Natural killer cell (primary cell): ENCODE measurements at places on chromosomes 11 and 22.

- no peak overlapping the region for H3K4me3 ChIP-seq
- peaks cover 7% of the 10 kb centered on the region for H3K4me1 ChIP-seq
- no peak for DNase-seq
- no peak overlapping the region for H3K27ac ChIP-seq
- H3K36me3 ChIP-seq: peaks cover 33% of the 10 kb centered on the region
Measured at GRCh38 chr11:4074266-4074665, 20.3 kb upstream of the RRM1 start.

DNA sequence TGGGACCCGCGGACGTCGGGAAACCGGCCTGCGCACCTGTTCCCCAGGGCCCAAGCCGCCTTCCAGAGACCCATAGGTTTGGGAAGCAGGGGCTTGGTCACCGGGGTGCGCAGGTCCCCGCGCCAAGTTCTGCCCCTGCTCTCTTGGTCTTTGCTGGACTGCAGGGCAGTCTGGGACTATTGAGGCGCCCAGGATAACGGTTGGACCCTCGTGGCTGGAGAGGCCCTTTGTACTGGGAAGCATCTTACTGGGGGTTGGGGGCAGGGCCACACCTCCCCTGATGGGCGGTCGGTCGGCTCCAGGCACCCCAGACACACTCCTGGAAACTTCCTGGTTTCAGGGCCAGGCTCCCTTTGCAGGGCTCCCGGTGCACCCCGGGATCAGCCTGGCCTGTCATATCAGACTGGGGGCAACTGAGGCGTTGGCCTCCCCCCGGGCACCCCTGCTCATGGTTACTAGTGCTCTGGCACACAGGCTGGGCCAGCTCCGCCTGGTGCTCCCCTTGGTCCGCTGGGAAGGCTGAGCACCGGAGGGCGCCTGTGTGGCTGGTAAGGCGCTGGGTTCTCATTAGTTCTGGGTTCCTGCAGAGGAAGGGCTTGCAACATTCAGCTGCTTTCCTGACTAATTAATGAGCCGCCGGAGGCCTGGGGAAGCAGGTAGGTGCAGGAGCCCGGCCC is 1250.5 kb downstream of the BRD1 start:
- DNase-seq: no peak
- H3K27me3 ChIP-seq: peaks cover 3% of the 10 kb centered on the region
- no peak overlapping the region for H3K27ac ChIP-seq
- no peak overlapping the region for H3K4me3 ChIP-seq
- no peaks in the 10 kb centered on the region for H3K4me1 ChIP-seq

DNA sequence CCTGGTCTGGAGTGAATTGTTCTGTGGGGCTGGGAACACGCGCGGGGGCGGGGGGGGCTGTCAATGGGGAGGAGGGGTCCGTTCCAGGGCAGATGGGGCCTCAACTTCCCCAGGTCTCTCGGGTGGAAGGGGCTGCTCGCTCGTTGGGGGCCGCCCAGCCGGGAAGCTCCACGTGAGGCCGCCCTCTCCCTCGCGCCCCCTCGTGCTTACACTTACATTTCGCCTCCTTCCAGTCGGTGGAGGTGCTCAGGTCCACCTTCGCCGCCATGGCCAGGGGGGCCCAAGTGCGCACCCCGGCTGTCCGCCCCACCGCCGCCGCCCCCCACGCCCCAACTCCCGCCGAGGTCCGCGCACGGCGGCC is 452 bp downstream of the MACROD1 start:
- peak overlapping the region; percentile 63 for H3K4me3 ChIP-seq
- H3K27me3 ChIP-seq: no peaks in the 10 kb centered on the region
- H3K36me3 ChIP-seq: no peaks in the 10 kb centered on the region
- peaks cover 15% of the 10 kb centered on the region for H3K4me1 ChIP-seq

- H3K4me3 ChIP-seq: no peak overlapping the region
- no peaks in the 10 kb centered on the region for H3K27me3 ChIP-seq
- H3K36me3 ChIP-seq: peaks cover 30% of the 10 kb centered on the region
Measured at GRCh38 chr11:1760351-1761109, 3.2 kb downstream of the CTSD start.

GRCh38 chr11:61020551-61021235 is 49.2 kb downstream of the CD6 start:
- H3K4me3 ChIP-seq: no peak overlapping the region
- H3K27me3 ChIP-seq: no peaks in the 10 kb centered on the region
- no peaks in the 10 kb centered on the region for H3K36me3 ChIP-seq
- H3K27ac ChIP-seq: no peak overlapping the region
- H3K4me1 ChIP-seq: peaks cover 38% of the 10 kb centered on the region
- DNase-seq: no peak

- no peaks in the 10 kb centered on the region for H3K27me3 ChIP-seq
- no peak overlapping the region for H3K27ac ChIP-seq
- DNase-seq: no peak
- no peaks in the 10 kb centered on the region for H3K36me3 ChIP-seq
- no peaks in the 10 kb centered on the region for H3K4me1 ChIP-seq
Measured at GRCh38 chr11:132886335-132886734, 646.0 kb downstream of the OPCML start.

DNA sequence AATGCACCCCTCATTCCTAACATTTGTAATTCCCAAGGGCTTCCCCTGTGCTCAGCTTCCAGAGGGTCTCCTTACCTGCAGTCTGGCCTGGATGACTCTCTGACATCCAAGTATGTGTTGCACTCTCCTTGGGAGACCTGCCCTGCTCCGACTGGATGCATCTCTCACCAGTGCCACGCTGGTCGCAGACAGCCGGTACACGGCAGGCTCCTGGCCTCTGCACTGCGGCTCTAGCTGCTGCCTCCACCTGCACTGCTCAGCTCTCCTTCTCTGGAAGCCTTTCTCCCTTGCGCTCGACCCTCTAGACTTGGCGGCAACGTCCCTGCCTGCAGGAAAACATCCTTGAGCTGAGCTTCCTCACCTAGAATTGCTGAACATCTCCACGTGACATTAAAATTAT is 685.9 kb downstream of the BRD1 start:
- H3K4me3 ChIP-seq: no peak overlapping the region
- no peak for DNase-seq
- no peaks in the 10 kb centered on the region for H3K27me3 ChIP-seq
- no peak overlapping the region for H3K27ac ChIP-seq
- H3K36me3 ChIP-seq: no peaks in the 10 kb centered on the region

GRCh38 chr22:19579115-19579811 is 55.1 kb upstream of the CLDN5 start:
- H3K36me3 ChIP-seq: no peaks in the 10 kb centered on the region
- no peak overlapping the region for H3K4me3 ChIP-seq
- H3K27me3 ChIP-seq: no peaks in the 10 kb centered on the region

DNA sequence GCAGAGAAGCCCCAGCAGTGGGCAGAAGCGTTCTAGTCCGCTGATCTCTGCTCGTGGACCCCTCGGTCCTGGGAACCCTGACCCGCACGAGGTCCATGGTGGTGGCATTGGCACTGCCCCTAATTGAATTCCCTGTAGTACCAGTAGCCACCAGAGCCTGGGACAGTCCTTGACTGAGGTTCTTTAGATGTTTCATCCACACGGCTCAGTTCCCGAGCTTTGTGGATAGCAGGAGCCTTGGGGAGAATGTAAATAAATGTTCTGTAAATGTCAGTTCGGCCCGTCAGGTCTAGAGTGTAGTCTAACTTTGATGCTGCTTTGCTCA is 39.4 kb upstream of the SEPTIN5 start:
- no peak for DNase-seq
- no peaks in the 10 kb centered on the region for H3K4me1 ChIP-seq
- no peak overlapping the region for H3K4me3 ChIP-seq
- no peaks in the 10 kb centered on the region for H3K36me3 ChIP-seq
- H3K27me3 ChIP-seq: peaks cover 3% of the 10 kb centered on the region

DNA sequence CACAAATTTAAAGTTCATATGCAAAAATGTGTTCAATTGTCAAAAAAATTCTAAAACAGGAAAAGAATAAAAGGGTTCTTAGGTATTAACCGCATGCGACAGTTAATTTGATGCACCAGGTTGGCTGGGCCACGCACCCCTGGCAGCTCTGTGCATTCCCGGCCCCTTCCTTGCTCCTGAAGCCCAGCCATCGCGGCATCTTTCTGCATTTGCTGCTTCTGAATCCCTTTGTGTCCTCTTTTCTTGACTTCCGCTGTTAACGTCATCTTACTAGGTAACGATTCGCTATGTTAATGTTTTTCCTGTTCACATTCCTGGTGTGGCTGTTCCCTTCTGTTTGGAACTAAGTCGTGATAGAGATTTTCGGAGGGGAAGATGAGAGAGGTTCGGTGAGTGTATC is 7.9 kb upstream of the KLHDC7B start:
- H3K4me1 ChIP-seq: peaks cover 38% of the 10 kb centered on the region
- no peaks in the 10 kb centered on the region for H3K36me3 ChIP-seq

GRCh38 chr11:123143476-123143875 is 51.6 kb downstream of the CLMP start:
- no peak overlapping the region for H3K27ac ChIP-seq
- H3K4me3 ChIP-seq: no peak overlapping the region
- no peaks in the 10 kb centered on the region for H3K36me3 ChIP-seq
- no peaks in the 10 kb centered on the region for H3K27me3 ChIP-seq
- H3K4me1 ChIP-seq: no peaks in the 10 kb centered on the region

DNA sequence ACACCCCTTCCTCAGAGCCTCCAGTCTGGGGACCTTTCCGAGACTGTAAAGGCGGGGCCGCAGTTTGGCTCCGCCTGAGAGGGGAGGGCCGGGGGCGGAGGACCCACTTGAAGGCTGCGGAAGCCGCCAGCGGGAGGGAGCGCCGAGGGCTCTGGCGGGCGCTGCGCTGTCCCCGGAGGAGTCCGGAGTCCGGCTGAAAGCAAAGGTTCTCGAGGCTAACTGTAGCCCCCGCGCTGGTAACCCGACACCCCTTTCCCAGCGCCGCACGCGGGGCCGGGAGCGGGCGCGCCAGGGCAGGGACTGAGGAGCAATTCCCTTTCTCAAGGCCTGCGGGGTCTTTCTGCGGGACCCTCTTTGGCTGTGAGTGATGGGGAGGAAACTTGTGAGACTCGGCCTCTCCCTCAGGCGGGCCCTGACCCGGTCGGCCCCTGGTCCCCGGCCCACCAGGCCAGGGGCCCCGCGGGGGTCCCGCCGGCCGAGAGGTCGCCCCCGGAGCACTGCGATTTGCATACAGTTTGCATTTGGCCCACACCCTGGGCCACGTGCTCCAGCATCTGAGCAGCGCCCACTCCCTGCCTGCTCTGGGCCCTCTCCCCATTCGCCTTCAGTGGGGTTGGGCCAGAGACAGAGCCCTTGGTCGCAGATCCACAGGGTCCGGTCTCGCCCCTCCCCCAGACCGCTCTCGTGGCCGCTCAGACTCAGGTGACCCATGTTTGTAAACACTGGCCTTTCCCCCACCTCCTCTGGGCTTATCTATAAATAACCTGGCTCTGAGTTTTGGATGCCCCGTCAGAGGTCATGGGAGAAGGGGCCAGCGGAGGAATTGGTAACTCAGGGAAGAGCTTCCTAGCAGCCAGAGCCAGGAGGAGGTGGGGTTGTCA is 519 bp upstream of the ART5 start:
- H3K4me1 ChIP-seq: peaks cover 14% of the 10 kb centered on the region
- H3K36me3 ChIP-seq: no peaks in the 10 kb centered on the region
- peak overlapping the region; percentile 43 for H3K4me3 ChIP-seq
- peaks cover 12% of the 10 kb centered on the region for H3K27me3 ChIP-seq
- no peak overlapping the region for H3K27ac ChIP-seq
- DNase-seq: peak; percentile 68

GRCh38 chr11:19890308-19890707 is 177.7 kb downstream of the NAV2 start:
- no peaks in the 10 kb centered on the region for H3K36me3 ChIP-seq
- no peak overlapping the region for H3K4me3 ChIP-seq
- no peak overlapping the region for H3K27ac ChIP-seq
- DNase-seq: no peak
- no peaks in the 10 kb centered on the region for H3K27me3 ChIP-seq

GRCh38 chr11:16945671-16946469 is 68.3 kb downstream of the PLEKHA7 start:
- H3K4me3 ChIP-seq: no peak overlapping the region
- no peaks in the 10 kb centered on the region for H3K27me3 ChIP-seq
- H3K27ac ChIP-seq: no peak overlapping the region
- no peak for DNase-seq
- no peaks in the 10 kb centered on the region for H3K4me1 ChIP-seq
- no peaks in the 10 kb centered on the region for H3K36me3 ChIP-seq

DNA sequence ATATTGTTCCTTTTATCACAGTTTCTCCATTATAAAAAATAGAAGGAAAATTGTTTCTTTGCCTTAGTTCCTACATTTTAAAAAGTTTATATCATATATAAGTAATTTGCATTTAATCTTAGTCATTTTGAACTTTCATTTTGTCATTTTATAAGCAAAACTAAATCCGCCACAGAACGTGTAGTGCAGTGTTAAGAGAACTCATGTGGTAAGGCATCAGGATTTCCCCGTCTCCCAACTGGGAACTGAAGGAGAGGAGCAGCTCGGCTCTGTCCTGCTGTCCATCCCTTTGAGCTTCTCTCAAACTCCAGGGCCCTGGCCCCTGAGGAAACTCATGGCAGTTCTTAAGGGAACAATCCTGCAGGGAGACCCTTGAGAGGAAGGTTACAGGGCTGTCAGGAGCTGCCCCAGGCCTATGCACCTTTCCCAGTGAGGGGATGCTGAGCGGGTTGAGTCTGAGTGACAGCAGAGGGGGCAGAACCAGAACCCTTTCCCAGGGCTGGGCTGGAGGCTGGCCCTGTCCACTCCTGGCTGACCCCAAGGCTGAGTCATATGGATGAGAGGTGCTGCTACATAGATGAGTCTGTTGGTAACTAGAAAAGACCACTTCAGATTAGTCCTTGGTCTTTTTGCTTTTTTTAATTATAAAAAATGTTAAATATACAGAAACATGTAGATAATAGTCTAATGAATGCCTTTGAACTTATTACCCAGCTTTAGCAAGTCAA is 333.1 kb downstream of the TBC1D22A start:
- no peak overlapping the region for H3K27ac ChIP-seq
- no peaks in the 10 kb centered on the region for H3K27me3 ChIP-seq
- H3K4me3 ChIP-seq: no peak overlapping the region
- H3K4me1 ChIP-seq: peaks cover 9% of the 10 kb centered on the region
- no peak for DNase-seq

DNA sequence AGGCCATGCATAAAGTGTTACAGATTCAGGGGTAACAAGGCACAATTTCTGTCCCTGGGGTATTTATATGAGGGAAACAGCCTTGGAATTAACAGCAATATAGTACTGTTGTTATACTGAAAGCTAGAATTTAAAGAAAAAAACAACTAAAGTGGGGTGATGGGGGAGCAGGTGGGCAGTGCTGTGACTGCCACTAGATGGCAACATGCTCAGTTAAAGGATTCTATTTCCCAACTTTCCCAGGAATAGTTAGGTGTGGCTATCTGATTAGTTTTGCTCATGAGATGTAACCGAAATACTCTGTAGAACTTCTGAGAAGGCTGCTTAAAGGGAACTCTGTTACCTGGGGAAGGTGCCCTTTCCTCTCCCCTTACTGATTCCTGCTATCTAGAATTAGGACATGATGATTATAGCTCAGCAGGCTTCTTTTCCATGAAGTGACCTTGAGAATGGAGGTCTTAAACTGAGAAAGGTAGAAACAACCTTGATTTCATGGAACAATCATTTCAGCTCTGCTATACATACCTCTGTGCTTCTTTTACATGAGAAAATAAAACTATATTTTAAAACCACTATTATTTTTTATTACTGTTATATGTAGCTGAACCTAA is 102.6 kb downstream of the RELT start:
- H3K27me3 ChIP-seq: no peaks in the 10 kb centered on the region
- H3K4me1 ChIP-seq: no peaks in the 10 kb centered on the region
- no peak for DNase-seq
- no peaks in the 10 kb centered on the region for H3K36me3 ChIP-seq
- no peak overlapping the region for H3K27ac ChIP-seq

- DNase-seq: no peak
- peaks cover 2% of the 10 kb centered on the region for H3K36me3 ChIP-seq
- H3K4me1 ChIP-seq: no peaks in the 10 kb centered on the region
- H3K27ac ChIP-seq: no peak overlapping the region
- H3K27me3 ChIP-seq: no peaks in the 10 kb centered on the region
Measured at GRCh38 chr22:47168441-47168840, 406.0 kb downstream of the TBC1D22A start.
